ENCODE measurements at places on chromosomes 3 and 15. TPM values are rescaled to one million over a fixed set of nuclear protein-coding genes. Genes with fewer than 3 reads are reported as not detected.

Gene RARB
- 1.9 TPM for polyA plus RNA-seq

GRCh38 chr3:195908694-195909581 lies 587 bp upstream of the TNK2 start:
- DNase-seq: peak; percentile 60

- DNase-seq: no peak
Measured at GRCh38 chr3:18868911-18869689, 279.2 kb upstream of the KCNH8 start.

Gene MYEF2
- 0.27 TPM for polyA plus RNA-seq

DNA sequence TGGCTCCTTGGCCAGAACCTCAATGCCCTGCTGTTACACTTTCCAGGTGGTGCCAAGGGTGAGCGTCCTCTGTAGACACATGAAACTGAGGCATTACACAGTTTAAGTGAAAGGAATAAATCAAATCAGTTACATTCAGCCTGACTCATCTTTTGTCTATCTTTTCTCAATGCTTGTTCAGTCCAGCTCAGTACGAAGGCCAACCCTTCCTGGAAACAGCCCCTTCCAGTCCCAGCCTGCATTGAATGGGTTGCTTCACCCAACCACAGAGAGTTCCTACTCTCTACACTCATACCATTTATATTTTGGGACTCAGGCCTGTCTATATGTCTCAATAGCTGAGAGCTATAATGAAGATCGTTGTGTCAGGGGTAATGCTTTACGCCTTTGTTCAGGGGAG lies 363.6 kb downstream of the RORA start:
- no peak for DNase-seq

DNA sequence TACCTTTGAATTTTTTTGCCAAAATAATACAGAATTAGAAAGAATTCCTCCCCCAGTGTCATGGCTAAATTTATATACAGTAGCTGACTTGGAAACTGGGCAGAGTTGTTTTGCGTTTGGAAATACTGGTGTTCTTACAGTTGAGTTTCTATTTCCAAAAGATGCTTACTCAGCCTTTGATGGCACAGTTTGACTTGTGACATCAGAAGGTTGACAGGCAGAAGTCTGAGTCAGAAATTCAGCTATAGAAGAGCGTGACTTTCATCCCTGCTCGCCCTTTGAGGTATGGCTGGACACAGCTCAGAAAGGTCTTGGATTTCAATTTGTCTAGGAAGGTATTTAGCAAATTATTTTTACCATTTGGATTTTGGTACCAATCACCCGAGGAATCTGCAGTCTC lies 175.8 kb downstream of the VGLL4 start:
- DNase-seq: no peak

- no peak for DNase-seq
Measured at GRCh38 chr3:112365035-112365434, 32.1 kb downstream of the CD200 start.

DNA sequence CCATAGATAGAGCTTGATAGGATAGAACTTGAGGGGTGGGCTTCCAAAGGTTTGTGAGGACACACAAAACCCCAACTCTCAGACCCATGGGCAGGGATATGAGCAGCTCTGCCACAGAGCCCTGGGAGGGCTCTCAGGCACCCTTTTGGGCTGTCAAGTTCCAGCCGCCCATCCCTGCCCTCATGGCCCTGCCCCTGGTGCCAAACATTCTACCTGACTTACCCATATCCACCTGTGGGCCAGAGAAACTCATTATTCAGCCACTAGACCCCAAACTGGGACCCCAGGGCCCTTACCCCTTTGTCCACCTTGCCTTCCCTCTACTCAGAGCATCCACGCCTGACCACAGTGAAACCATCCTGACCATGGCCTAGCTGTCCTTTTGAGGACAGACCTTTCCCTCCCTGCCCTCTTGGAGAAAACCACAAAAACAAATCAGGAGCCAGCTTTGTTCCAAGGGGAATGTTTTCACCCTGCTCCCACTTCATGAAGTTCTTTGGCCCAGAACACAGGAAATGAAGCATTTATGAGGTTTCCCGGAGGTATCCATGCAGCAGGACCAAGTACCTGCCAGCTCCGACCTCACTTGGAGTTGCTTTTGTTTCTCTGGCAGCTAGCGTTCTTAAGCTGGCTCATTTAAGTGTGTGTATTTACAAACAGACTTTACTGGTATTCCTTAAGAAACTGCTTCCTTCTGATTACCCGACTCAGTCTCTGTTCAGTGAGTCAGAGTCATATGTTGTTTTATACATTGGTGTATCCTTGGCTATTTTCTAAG lies 34.2 kb upstream of the GALNT15 start:
- DNase-seq: peak; percentile 43

Gene LNP1
- 0.96 TPM for polyA plus RNA-seq

Gene USP50
- polyA plus RNA-seq: 0.12 TPM

Gene LMLN
- 8.3 TPM for polyA plus RNA-seq

- no peak for DNase-seq
Measured at GRCh38 chr15:36465304-36465703, 114.1 kb upstream of the CDIN1 start.

Gene NUP210
- polyA plus RNA-seq: 1.1 TPM

GRCh38 chr3:195762611-195763010 lies 41.8 kb downstream of the MUC20 start:
- no peak for DNase-seq

GRCh38 chr3:98827221-98827920 lies 64.2 kb downstream of the ST3GAL6 start:
- DNase-seq: no peak

Gene TPRG1
- polyA plus RNA-seq: 1.6 TPM

Gene PRR20G
- polyA plus RNA-seq: not detected

DNA sequence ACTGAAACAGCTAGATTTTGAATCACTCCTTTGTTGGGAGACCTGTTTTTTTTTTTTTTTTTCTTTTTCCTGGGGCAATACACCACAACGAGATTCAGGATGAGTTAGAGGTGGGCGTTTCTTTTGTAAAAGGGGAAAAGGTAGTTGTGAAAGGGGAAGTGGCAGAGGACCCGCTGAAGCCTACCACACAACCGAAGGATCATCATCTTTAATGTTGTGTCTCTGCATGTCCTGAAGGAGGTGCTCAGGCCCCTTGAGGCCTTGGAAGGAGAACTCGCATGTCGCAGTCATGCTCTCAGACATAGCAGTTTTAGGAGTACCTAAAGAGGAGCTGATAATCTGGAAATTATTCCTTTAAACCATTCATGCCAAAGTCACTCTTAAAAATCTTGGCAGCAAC lies 137.9 kb upstream of the LRIG1 start:
- no peak for DNase-seq

DNA sequence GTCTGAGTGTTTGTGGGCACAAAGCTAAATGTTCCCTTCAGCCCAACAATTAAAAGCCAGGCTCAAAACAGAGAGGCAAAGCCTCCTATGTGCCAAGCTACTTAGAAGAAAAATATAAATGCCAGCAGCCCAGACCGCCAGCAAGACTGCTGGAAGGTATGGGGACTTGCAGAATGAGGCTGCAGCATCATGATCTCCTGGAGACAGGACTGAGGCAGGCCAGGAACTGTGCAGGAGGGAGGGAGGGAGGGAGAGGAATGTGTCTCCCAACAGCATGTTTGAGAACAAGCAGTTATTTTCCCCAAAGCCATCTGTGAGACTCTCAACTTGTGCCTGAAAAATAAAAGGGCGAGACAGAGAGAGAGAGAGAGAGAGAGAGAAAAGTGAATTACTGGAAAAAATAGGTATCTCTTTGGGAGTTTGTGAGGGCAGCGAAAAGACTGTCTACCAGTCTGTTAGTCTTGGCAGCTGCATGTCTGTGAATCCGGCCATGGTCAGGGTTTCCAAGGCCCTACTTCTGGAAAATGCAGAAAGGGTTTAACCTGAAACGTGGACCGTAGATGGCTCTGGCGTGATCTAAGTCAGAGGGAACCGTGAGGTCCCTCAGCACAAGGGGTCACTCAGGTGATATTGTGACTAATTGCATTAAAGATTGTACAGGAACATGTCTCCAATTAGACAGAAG lies 139.7 kb upstream of the COL8A1 start:
- no peak for DNase-seq
